ENCODE measurements at places on chromosomes 1 and 21.
A peak's percentile ranks its signal among the peaks of the same experiment; 100 is the strongest.

- no peak for DNase-seq
Measured at GRCh38 chr1:177048314-177049069, 116.0 kb downstream of the ASTN1 start.

DNA sequence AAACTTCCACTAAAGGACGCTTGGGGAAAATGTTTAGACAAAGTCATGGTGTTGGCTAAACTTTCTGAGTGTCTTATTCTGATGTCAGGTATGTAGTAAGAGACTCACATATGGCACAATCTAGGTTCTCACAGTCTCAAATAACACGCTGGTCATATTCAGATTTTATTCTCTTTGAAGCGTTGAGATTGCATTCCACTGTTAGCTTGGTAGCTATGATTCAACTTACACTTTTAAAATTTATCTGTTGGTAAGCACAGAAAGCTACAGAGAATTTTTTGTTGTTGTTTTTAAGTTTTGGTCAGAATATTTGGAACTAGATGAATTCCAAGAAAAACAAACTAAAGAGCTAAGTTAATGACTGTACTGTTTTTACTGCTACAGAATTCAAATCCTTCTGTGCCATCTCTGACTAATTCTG is 126.7 kb downstream of the PRRX1 start:
- DNase-seq = no peak

DNA sequence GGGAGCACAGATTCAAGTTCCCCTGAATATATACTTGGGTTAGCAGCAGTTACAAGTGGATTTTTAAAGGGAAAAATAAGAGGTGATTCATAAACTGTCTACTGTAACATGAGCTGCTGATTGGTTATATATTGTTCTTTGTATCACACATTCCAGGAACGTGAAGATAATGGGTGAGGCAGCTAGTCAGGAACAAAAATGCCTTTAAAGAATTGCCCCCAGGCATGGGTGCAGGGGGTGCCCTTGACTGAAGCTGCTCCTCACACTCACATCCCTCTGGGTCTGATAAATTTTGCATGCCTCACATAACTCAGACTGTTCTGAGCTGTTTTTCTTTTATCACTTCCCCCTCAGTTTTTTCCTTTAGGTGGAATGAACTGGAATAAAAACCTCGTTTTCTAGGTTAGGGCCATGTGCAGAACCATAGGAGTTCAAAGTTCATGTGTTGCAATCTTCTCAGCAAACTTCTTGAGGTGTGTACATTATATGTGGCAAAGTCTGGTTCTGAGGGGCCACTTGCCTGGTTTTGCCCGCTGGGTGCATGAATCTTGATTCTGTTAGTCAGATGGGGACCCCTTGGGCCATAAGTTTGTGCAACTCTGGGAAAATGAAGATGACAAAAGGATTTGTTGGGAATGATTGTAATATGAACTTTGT is 21.1 kb downstream of the TBX19 start:
- no peak for DNase-seq

DNA sequence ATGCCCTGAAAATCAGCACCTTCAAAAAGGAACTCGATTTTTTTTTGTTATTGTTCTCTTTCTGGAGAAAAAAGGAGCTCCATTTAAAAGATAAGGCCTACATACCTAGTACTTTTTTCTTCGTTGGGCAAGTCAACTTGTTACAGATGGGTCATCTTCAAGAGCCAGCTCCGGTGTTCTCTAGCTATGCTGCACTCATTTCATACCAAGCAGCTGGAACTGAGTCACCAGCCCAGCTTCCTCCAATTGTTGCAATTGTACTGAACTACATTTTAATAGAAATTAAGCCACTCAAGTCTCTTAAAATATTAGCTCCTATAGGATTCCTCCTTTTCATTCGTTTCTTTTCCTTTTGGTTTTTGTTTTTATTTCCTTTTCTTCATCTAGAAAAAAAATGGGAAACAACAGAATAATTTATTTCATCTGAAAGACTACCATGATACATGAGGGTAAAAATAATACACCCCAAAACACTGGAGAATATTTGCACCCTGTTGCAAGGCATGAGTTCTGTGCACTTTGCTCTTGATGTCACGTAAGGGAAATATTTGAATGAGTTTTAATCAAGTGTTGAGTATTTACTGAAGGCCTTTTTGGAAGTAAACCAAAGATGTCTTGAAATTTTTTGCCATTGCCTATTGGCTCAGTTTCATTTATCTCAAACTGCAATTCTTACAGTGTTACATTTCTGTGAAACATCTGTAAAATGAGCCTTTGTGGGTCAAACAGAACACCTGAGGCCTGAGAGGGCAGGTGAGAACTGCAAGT is 60.5 kb downstream of the CLIC4 start:
- DNase-seq = no peak

GRCh38 chr1:186152620-186153239 is 222.3 kb downstream of the TPR start:
- DNase-seq = no peak

GRCh38 chr1:164516591-164516990 is 42.4 kb upstream of the PBX1 start:
- DNase-seq = no peak

GRCh38 chr1:196680107-196680506 is 28.3 kb downstream of the CFH start:
- DNase-seq = no peak

DNA sequence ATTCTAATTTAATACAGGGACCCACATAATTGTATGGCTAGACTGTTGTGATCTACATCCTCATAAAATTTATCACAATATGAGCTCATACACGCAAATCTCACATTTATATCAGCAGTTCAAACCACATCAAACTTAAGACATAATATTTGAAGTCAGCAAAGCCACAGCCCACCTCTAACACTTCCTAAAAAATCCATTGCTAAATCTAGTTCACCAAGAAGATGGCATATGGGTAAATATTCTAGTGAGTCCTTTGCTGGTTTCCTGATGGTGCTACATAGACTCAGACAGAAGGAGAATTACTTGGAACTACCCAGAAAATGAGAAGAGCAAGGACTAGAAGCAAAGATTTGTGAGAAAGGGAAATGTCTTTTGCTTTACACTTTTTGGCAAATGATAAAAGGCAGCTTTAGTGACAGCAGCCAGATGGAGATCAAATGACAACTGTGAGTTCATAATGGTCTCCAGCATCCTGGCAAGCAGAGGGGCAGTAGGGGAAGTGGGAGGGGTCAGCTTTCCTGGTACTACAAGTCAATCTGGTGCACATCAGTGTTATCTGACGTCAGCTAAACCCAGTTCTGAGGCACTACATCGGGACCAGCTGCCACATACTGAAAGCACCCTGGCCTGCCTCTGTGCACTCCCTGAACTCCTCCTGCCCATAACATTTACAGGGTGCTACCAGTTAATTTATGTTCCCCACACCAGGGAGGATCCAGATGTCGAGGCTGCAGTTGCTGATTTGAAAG is 10.6 kb upstream of the GADD45A start:
- DNase-seq = no peak

DNA sequence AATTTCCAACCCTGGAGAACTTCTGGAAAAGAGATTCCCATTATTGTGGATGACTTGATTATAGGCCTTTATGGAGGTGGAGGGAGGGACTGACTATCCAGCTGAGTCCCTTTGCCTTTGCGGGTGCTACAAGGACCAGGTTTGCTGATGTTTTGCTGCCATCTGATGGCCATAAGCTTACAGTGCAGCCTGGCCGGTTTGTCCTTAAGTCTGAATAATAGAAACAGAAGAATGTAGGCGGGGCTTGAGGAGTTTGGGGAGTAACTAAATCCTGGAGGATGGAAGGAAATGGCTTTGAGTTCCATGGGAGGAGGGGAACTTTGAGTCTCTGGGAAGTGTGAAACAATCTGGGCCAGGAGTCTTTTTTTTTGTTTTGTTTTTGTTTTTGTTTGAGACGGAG is 55.7 kb upstream of the CD1D start:
- peak; percentile 30 for DNase-seq

GRCh38 chr21:43912910-43913309 is 47.9 kb downstream of the AGPAT3 start:
- DNase-seq = no peak

GRCh38 chr1:3662080-3662671 is 9.9 kb downstream of the TP73 start:
- DNase-seq = no peak
